ENCODE measurements at places on chromosomes 2 and 18.

DNA sequence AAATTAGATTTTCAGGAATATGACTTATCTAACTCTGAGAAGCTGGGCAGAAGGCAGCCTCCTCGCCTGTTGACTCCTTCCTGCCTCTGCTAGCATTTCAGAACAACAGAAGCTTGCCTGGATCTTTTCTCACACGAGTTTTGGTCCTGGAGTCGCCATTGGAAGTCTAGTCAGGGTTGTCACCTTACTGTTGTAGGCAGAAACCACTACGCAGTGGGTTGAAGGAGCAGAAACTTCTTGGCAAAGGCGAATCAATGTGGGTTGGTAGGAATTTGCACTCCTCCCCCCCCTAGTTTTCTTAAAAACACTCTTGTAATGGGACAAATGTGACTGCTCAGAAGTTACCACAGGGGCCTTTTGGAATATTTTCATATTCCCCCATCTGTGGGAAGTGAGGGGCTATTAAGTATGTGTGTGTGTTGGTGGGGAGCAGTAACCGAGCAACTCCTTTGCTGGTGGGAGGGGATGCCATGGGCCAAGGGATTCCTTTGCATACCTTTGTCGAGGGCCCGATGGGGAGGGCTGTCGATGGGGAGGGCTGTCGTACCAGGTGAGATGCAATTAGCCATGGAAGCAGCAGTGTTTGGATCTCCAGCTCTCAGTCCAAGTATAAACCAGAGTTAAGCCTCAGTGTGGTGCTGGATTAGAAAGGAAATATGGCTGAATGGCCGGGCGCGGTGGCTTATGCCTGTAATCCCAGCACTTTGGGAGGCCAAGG, 117.4 kb downstream of the FMNL2 start:
- no peak for DNase-seq

GRCh38 chr2:173134703-173135102, 59.1 kb downstream of the MAP3K20 start:
- no peak for DNase-seq

GRCh38 chr2:73156539-73157124, 43.9 kb upstream of the RAB11FIP5 start:
- DNase-seq = peak; percentile 61

DNA sequence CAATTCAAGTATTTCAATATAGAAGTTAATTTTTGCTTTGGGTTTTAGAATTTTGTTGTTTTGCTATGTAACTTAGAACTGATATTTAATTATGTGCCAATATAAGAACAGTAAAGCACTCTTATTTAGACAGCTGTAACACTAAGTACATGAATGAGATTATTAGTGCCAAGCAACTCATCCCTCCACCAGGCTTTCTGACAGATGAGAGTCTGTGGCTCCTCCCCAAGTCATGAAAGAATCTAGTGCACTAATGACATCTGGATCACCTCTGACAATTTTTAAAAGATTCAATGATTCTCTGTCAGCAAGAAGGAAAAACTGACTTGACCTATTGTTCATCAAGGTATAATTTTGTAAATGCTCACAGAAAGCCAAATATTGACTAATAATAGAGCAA, 67.8 kb downstream of the TMEFF2 start:
- DNase-seq = no peak

DNA sequence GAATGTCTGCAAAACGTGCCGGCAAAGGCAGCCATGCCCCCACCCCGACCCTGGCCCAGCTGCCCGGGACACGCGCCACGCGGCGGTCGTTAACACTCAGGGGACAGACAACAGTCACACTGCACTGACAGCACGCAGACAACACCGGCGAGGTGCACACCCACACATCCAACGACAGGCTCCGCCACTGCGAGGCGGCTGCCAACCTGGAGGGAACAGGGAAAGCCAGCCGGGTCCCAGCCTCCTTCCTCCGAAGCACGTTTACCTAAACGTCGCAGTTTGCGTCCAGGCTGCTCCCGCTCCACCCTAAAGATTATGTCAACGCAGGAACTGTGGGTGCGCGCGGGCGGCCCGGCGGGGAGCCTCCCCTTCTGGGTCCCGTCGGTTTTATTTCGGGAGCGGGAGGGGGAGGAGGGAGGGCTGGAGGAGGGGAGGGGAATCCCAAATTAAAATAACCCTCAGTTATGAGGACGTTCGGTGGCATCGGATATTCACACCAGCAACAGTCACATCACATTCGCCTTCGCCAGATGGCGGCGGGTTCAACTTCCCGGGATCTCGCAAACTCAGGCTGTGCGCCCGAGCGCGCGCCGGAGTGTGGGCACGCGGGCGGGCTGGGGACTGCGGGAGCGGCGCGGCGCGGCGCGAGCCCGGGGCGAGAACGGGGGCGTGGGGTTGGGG, 644 bp downstream of the PTGR3 start:
- DNase-seq = no peak

GRCh38 chr2:23565814-23566213, 180.8 kb downstream of the KLHL29 start:
- no peak for DNase-seq

GRCh38 chr18:38961880-38962279, 1396.3 kb upstream of the CELF4 start:
- DNase-seq = no peak

GRCh38 chr2:204486805-204487204, 58.5 kb upstream of the PARD3B start:
- no peak for DNase-seq

DNA sequence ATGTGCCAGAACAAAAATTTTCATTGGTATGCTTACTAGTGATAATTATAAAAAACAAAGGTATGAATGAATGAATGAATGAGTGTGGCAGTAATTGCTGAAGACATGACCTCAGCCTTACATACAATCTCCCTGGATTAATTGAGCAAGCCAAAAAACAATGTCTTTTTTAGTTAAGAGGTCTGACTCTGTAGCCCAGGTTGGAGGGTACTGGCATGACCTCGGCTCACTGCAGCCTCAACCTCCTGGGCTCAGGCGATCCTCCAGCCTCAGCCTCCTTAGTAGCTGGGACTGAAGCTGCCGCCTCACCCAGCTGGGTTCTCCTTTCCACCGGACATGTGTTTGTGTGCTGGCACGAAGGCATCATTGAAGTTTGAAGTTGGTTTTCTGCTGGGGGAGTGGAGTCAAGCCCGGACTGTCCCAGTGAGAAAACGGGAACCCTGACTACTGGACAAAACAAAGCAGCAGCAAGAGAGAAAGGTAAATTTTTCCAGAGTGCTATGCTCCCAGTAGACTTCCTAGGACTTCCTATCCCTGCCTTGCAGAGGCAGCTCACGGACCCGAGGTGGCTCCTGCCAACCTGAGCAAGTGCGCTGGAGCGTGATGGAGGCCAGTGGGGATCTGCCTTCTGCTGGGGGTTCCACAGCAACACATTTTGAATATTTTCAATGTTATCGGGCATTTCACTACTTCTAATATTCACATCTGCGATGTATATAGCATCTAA, 6.4 kb upstream of the IMP4 start:
- DNase-seq = no peak

DNA sequence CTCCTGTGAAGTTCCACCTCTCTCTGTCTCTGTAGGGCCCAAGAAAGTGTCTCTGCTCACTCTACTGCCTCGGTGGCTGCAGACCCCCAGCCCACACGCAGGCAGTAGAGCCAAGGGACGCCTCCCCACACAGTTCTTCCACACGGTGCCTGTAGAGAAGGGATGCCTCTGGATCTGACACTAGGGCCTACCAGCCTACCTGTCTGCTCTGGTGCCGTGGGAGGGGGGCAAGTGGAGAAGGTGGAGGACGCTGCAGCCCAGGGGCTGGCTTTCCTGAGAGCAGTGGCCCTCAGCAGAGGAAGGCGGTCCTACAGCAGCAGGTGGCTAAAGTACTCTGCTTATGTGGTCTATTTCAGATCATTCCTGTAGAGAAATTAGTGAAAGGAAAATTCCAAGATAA, 9.0 kb upstream of the TMEM214 start:
- DNase-seq = no peak

GRCh38 chr2:189088591-189089205, 90.9 kb downstream of the COL5A2 start:
- no peak for DNase-seq

DNA sequence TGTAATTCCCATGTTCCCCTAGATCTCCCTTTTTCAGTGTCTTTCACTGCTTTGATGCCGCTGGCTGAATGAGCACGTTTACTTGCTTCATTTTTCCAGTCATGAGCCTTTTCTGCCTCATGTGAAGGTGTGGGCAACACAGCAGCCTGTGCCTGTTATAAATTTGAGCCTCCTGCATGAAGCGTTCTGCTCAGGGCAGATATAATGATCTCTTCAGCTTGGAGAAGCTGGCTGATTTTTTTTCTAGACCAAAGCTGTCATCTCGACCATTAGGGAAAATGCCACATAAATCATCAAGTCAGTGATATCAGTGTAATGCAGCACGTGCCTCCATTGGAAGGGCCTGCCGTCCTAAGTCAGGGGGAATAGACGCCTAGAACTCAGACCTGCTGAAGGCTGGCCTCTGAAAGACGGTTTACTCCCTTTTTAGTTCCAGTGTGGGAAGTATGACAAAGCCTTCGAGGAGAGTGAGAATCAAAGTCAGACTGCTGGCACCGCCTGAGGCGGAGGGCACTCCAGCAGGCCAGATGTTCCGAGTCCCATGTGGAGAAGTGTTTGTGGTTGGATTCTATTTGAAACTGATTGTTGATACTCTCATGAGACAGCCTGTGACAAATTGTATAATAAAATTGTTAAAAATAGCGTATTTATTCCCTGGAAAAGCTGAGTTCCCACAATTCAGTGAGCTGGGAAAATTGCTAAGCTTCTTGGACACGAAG, 196.5 kb downstream of the MYO1B start:
- DNase-seq = peak; percentile 54

DNA sequence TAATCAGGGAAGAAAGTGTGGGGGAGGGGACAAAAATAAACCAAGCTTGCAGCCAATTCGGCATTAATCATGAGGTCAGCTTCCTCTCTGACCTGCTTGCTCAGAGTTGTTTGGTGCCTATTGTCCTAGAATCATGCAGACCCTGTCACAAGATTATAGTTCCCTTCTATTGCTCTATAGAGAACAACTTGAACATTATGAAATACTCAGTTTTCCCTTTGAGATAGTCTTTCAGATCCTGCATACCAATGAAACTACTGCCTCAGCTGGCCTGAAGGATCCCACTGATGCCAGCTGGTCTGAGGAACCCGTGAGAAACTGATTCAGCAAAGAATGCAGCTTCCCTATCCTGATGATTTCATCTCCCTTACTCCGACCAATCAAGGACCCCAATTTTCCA, 955 bp upstream of the BBS5 start:
- no peak for DNase-seq

- no peak for DNase-seq
Measured at GRCh38 chr18:2356906-2357305, 214.4 kb downstream of the METTL4 start.

- no peak for DNase-seq
Measured at GRCh38 chr2:23311186-23311585, 73.8 kb upstream of the KLHL29 start.

- no peak for DNase-seq
Measured at GRCh38 chr18:22063102-22063501, 106.3 kb upstream of the GATA6 start.

DNA sequence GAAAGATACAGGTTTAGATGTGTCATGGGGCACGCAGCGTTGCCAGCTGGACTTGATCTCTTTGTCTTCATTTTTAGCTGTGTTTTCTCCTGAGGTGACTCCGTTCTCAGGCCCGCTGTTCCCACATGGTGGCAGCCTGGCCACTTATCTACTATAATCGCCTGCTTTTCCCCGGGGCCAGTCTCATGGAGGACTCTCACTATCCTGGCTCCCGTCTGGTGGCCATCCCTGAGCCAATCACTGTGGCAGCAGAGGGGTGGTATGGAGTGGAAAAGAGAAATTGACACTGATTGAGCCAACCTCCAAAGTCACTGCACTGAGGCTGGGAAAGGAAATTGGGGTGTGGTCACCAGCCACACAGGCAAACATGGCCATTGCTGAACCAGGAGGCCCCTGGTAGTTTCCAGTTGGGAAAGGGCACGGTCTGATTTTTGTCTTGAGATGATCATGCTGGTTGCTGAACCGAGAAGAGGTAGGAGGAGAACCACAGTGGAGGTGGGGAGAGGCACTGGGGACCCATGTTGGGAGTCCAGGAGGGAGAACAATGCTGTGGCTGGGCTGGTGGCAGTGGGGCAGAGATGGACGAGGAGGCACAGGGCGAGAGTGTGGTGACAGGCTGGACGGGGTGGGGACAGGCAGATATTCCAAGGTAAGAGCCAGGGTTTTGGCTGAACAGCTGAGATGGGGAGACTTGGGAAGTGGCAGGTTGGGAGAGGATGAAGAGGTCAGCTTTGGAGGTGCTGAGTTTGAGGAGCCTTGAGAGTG, 45.6 kb downstream of the KCNIP3 start:
- DNase-seq = no peak

- DNase-seq = no peak
Measured at GRCh38 chr2:128452536-128453530, 134.2 kb upstream of the HS6ST1 start.

- no peak for DNase-seq
Measured at GRCh38 chr18:67682516-67682915, 166.0 kb upstream of the DSEL start.

GRCh38 chr2:227461811-227462461, 10.0 kb upstream of the AGFG1 start:
- DNase-seq = no peak

- no peak for DNase-seq
Measured at GRCh38 chr2:208189069-208189809, 591 bp downstream of the C2orf80 start.

- no peak for DNase-seq
Measured at GRCh38 chr18:25144820-25145219, 207.1 kb downstream of the ZNF521 start.

- DNase-seq = peak; percentile 27
Measured at GRCh38 chr2:96685577-96686459, 43.3 kb downstream of the FER1L5 start.

- DNase-seq = no peak
Measured at GRCh38 chr2:121588357-121588756, 57.7 kb downstream of the RNU4ATAC start.

DNA sequence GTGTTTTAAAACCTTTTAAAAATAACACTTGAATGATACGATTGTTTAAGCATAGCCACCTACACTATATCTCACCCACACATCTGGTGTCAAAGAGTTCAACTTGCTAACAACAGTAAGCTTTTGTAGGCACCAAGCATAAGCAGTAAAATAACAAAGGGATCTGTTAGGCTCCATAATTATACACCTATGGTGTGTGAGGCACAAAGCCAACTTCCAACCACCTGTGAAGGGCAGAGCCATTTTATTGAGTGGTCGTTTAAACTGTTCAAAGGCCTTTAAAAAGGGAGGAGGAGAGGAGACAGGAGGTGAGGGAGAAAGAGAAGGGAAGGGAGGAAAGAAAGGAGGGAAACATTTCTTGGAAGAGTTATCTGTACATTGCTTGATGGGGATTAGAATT, 27.9 kb downstream of the NEMP2 start:
- DNase-seq = no peak

DNA sequence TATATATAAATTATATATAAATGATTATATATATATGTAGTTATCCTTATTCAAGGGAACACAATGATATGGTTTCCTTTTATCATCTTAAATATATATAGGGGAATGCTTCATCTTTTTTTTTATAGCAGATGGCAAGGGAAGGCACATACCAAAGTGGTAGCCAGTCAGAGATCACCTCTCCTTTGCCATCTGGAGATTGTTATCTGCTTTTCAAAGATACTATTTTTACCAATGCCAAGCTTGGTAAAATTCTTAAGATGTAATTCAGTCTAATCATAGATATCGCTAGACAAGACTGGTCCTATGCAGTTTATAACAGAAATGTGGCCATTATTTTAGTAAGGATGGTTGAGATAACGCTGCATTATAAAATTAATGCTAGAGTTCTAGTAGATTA, 64.7 kb upstream of the DSEL start:
- DNase-seq = no peak
